Tongue (tissue), 3 donors: ENCODE measurements at places on chromosomes 1 and 21. TPM values are rescaled to one million over a fixed set of nuclear protein-coding genes. Genes with fewer than 3 reads are reported as not detected.

NBPF4 gene
- not detected for total RNA-seq

GRCh38 chr1:184649451-184649888 is 105.2 kb downstream of the EDEM3 start:
- DNase-seq, result no peak

CA14 gene
- 9.1 TPM for total RNA-seq

GFI1 gene
- 2.6 TPM for total RNA-seq

DNA sequence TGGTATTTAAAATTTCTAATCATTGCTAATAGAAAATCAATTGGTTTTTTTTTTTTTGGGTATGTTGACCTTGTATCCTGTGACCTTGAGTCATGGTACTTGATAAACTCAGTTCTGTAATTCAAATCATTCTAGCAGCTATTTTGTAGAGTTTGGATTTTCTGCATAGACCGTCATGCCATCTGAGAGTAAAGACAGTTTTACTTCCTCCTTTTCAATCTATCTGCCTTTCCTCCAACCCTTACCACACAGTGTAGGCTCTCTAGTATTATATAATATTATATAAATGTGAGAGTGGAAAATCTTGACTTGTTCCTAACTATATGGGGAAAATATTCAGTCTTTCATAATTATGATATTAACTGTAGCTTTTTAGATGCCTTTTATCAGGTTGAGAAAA is 7.0 kb downstream of the TDRD5 start:
- no peak for DNase-seq

DNA sequence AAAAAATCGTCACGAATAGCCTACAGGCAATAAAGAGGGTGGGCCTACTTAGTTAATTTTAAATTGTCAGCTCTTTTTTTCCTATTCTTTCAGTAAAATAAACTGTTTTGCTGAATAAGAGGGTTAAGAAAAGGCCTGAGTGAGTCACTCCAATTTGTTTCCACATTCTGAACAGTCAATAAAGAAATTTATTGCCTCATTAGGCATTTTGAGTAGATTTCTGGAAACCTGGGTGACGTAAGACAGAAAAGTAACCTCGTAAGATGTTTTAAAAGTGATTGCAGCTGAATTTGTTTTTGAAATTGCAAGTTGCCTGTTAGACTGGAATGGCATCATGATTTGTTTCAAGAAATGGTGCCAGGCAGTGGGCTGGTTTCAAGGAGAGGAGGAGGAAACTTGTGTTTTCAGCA is 439.3 kb downstream of the USP25 start:
- DNase-seq, result no peak

CD34 gene
- 57.5 TPM for total RNA-seq

EPHA2 gene
- total RNA-seq, result 62.2 TPM

DNA sequence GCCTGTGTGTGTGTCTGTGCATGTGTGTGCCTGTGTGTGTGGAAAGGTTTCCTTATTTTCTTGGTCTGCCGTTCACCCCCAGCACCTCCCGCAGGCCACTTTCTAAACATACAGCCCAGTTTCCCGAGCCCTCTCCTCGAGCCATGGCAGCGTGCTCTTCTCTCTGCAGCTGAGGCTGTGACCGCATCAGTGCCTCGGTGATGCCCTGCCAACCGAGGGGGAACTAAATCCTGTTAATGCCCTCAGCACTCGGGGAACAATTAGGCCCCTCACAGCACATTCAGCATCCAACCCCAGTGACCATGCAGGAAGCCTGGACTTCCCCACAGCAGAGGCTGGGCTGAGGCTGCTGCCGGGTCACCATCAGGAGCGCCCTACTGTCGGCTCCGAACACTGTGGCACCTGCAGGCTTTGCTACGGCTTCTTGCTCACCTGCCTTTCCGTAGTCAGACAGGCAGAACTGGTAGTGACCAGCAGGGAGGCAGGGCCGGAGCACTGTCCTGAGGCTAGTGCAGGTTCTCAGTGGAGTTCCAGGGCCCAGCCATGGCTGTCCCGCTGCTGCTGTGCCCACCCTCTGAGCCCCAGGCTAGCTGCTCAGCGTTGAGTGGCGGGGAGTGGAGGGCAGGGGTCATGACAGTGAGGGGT is 8.1 kb downstream of the GPR137B start:
- DNase-seq, result no peak
